ENCODE measurements at places on chromosomes 13 and 19.

- DNase-seq, result no peak
These were observed 253.0 kb downstream of the PCDH20 start for GRCh38 chr13:61162636-61163035.

DNA sequence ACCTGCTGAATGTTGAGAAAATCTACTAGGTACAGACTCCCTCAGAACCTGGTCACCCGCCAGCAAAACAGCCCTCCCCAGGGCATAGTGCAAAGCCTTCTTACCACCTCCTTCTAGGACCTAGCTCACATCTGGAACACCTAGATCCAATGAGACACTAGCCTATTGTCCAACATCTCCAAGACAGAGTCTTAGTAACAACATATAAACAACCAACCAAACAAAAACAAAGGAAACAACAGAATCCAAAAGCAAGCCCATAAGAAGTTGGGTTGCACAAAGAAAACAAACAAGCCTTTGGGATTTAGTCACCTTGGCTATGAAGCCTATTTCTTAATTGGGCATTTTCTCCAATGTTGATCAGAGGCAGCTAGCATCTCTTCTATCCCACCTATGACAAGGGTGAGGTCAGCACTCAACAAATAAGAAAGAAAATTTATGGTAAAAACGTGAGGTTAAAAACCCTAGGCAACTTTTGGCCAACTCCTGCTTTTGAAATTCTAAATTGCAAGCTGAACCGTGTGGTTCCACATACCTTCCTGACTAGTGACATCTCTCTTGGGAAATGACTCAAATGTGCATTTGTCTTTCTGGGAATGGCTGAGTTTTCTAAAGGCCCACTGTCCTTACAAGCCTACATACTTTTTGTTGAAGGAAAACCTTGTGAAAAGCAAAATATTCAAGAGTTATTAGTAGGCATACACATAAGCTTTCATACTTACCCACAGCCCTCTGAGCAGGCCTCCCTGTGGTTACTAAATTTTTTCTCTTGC, 66.7 kb downstream of the FAM216B start:
- DNase-seq, result no peak

GRCh38 chr19:33278403-33279269, 23.7 kb downstream of the CEBPA start:
- no peak for DNase-seq

GRCh38 chr13:28204690-28205443, 66.5 kb downstream of the PAN3 start:
- DNase-seq, result peak; percentile 77

- no peak for DNase-seq
These were observed 495.9 kb downstream of the GPC5 start for GRCh38 chr13:91894316-91894715.

GRCh38 chr19:36093146-36093662, 17.7 kb upstream of the OVOL3 start:
- peak; percentile 59 for DNase-seq

- DNase-seq, result peak; percentile 22
These were observed 539 bp downstream of the PLD3 start for GRCh38 chr19:40348961-40349507.

GRCh38 chr13:62563251-62563650, 1147.6 kb upstream of the PCDH20 start:
- no peak for DNase-seq

GRCh38 chr19:18651733-18652132, 14.9 kb downstream of the KLHL26 start:
- no peak for DNase-seq

GRCh38 chr13:28336193-28336657, 158.7 kb downstream of the FLT1 start:
- no peak for DNase-seq

All from activated CD4-positive, alpha-beta memory T cell treated with anti-CD3 and anti-CD28 coated beads for 36 hours (primary cell).